ENCODE measurements at places on chromosomes 4 and X. TPM values are rescaled to one million over a fixed set of nuclear protein-coding genes. Genes with fewer than 3 reads are reported as not detected.

DNA sequence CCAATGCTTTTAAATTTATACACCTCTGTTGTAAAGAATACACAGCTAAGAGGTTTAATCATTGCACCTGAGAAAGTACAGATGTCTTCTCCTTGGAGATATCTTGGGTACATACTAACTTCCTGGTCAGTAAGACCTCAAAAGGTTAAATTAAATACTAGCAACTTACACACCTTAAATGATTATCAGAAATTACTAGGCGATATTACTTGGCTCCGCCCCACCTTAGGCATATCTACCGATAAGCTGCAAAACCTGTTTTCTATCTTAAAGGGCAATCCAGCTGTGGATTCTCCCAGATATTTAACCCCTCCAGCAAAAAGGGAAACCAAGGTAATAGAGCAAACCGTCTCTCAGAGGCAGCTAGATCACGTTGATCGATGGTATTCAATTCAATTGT lies 819.4 kb downstream of the FAM133A start:
- DNase-seq, result no peak

DNA sequence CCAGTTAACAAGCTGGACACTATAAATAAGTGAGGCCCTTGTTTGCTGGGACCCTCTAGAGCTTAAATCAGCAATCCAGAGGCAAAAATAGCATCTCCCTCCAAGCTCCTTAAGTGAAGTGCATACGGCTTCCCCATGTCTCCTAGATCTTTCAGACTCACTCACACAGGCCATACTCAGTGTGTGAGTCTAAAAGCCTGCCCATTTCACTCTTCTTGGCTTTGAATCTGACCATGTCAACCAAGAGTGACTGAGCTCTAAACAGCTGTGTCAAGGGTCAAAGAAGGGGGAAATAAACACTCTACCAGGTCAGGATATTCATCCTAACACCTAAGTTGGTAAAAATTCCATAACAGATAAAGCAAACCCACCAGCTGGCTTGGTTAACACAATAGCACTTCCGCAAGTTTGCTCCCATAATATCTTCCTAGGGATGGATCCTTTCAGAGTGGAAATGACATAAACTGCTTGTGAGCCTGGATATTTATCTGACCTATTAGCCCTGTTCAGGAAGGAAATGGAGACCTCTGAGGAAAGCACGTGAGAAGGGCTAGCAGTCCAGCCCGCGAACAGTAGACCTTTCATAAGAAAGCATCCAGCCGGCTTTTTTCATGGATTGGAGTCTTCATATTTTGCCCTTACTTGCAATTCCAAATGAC lies 65.6 kb downstream of the MID1 start:
- DNase-seq, result no peak

DNA sequence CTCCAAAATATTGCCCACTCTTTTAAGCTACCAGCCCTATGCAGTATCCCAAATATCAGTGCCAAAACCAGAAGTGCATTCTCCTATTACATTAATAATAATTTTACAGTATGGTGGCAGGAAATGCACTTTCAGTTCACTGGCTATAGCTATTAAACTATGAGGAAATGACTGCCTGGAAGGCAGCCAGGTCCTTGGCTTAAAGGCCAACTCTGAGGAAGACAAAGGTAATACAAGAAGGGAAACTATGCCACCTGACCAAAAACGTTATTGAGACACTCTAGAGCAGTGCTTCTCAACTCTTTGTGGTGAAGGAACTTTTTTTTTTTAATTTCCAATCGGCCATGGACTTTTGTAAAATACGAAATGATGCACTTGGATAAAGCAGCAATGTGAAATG lies 133.6 kb upstream of the VAMP7 start:
- DNase-seq, result no peak

GRCh38 chr4:821631-822030 lies 4.3 kb downstream of the CPLX1 start:
- DNase-seq, result no peak

PLP2 gene
- 132 TPM for total RNA-seq

CLCN4 gene
- 0.29 TPM for total RNA-seq

NSUN7 gene
- total RNA-seq, result not detected

All from CD4-positive, alpha-beta memory T cell (primary cell).